NCI-H524 treated with DMSO at 0.1 percent for 48 hours (cell line): ENCODE measurements at places on chromosomes 2 and 18.

DNA sequence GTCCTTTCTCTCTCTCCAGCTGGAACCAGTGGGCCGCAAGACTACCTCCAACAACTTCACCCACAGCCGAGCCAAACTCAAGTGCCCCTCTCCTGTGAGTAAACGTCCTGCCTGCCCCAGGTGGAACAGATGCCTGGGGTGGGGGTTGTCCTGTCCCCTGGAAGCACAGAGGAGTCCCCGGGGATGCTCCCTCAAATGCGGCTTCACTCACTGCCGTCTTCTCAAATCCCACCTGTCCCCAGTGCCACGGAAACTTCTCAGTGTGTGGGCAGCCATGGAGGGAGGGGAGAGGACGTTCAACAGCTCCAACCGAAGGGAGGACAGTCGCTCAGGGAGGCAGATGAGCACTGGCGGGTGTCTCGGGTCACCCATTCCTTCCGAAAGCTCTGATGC is 110.7 kb upstream of the PPP1CB start:
- no peak for DNase-seq

- no peak for DNase-seq
These were observed 21.6 kb upstream of the TMEM17 start for GRCh38 chr2:62527478-62528210.

DNA sequence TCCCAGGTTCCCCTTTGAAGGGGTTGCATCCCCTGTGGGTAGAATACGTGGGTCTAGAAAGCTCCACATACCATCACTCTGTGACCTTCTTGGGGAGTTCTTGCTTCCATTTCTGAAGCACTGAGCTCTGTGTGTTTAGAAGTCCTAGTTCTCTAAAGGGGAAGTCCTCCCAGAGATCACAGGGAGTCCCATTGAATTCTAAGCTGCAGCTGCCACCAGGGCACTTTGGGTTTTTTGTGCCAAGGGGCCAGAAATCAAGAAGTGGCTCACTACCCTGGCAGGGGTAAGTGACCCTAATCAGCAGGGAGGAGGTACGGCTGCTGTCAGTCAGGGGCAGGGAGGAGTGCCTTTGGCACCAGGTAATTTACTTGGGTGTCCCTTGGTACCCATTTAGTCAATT is 70.9 kb downstream of the EHD3 start:
- DNase-seq: no peak

GRCh38 chr18:6741232-6741663 is 11.7 kb downstream of the ARHGAP28 start:
- no peak for DNase-seq

DNA sequence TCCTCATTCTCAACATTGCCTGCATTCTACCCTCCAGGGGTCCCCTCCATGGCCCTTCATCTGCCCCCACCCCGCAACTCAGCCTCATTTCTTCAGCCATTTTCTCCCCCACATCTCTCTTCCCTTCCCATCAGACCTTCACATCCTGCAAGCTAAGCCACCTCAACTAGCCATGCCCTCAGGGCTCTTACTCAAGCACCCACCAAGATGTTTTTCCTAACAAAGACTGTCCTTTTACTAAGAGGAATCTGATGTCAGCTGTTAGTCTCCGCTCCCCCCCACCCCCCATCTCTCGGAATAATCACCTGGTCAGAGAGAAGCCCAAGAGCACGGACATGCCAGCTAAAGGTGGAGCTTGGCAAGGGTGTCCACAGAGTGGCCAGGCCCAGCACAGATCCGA is 4.7 kb upstream of the CAPN10 start:
- DNase-seq: no peak

DNA sequence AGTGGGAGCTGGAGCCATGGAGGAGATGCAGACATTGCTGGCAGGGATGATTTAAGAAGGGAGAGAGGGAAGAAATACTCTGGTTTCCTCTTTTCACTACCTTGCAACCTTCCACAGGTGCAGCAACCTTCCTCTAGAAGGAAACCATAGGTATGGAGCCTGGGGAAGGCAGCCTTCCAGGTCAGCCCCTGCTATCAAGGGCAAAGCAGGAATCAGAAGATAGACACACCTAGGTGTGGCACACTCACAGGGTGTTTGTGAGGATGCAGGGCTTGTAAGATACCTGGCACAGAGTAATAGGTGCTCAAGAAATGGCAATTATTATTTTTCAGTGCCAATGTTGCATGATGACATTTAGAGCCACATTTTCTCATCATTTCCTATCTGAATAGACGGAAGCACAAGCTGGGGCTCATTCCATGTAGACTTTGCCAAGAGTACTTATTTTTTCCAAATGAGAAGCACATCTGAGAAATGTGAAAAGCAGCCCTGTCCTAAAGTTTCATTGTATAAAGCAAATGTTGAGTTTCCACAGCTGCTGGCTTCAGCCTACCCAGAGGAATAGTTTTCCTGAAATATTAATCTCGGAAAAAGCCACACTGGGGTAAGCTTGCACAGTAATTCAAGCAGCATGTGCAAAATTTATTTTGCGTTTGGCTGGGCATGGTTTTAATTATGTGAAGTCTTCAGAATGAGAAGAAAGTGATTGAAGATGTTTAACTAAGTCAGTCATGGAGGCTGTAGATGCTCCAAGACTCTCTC is 20.6 kb downstream of the EVA1A start:
- no peak for DNase-seq

- DNase-seq: no peak
These were observed 94.2 kb upstream of the FSHR start for GRCh38 chr2:49248506-49248905.

GRCh38 chr18:56576826-56577573 is 61.4 kb downstream of the TXNL1 start:
- peak; percentile 79 for DNase-seq

- DNase-seq: no peak
These were observed 856 bp downstream of the TIA1 start for GRCh38 chr2:70247364-70248180.

DNA sequence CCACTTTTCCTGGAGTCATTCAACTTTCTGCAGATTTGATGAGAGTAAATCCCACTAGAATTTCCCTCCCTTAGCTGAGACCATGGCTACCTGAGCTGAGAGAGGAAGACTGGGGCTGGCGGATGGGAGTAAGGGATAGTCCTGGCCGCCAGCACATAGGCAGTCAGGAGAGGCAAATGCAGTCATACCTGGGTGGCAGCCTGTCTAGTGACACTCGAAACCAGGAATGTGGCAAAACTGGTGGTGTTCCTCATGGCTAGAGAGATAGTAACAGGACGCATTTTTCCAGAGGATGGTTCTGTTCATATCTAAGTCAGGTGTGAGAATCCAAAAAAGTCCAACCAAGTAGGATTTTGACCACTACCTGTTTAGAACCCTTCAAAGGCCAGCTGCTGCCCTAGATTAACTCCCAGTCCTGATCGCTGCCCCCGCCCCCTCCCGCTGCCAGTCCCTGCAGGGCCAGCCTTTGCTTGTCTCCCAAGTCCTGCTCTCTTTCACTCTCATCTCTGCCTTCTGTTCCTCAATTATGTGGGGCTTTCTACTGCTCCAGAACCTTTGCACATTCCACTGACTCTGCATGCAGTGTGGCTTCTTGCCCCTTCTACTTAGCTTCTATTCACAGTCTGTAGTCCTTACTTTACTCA is 17.4 kb upstream of the SCG2 start:
- DNase-seq: no peak

DNA sequence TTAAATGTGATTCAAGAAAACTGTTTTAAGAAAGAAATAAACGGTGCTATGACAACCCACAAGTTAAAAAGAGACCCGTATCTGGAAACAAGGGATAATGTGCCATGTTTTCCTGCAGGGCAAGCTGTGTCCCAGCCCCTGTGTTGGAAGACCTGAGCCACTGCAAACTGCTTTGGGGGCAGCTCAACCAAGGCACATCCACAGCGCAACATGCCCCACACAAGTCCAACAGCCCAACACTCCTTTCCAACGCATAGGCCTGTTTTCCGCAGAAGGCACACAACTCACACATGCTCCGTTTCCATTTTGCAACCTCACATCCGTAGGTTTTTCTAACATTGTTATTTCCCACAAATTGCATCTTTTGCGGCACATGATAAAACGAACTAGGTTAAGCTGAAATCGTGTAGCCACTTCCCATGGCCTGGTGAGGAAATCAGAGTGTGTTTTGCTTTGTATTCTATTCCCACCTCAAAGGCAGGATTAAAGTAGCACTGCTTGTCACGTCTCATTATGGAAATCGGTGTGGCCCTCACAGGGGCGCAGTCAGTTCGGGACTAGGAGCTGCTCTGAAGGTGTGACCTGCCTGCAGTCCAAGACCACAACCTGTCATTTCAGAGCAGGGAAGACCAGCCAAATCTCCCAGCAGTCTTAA is 50.5 kb upstream of the ZNF516 start:
- DNase-seq: no peak

DNA sequence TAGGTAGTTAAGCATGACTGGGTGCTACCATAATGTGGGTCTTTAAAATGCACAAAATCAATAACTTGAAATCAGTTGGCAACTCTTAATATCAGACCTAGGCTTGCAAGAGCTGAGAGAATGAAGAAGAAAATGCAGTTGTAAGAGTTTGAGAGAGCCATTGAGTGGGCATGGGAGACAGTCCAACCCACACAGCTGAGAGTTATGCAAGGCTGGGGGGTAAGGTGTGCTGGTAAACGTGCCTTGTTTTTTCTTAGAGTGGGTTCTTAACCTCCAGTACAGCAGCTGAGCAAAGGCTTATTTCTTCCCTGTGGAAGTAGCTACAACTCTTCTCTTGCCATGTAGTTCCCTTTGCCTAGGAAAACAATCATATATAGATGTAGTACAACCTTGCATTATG is 20.2 kb upstream of the CCDC178 start:
- DNase-seq: no peak

GRCh38 chr2:33240178-33240577 is 236.3 kb upstream of the RASGRP3 start:
- DNase-seq: no peak

DNA sequence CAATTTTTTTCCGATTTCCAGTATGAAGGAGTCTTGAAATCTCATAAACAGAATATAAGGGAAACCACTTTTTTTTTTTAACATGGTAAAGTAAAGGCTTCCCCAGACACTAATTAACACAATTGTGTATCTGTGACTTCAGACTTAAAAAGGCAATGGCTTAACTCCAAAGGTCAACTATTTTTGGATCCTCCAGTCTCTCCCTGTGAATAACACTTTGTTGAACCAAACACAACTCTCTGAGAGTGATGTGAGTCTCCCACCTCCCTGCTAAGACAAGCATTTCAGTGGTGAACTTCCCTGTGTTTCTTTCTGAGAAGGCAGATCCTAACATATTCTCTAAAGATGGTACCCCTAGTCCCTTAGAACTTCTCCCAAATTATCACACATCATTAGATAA is 219.6 kb upstream of the RBBP8 start:
- DNase-seq: no peak

DNA sequence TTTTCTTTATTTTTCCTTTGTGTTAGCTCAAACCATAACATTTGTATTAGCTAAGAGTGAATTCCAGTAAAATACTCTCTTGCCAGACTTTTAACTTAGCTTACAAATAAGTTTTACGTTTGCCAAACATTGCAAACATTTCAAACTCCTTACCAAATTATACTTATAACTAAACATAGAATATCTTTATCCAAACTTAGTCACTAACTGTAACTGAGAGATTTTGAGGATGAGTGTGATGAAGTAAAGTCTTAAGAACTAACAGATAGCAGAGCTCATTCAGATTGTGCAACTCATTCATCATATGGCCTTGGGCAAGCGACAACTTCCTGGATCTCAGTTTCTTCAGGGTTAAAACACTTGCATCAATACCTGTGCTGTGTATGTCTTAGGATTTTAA is 533.7 kb downstream of the TDRD15 start:
- no peak for DNase-seq

DNA sequence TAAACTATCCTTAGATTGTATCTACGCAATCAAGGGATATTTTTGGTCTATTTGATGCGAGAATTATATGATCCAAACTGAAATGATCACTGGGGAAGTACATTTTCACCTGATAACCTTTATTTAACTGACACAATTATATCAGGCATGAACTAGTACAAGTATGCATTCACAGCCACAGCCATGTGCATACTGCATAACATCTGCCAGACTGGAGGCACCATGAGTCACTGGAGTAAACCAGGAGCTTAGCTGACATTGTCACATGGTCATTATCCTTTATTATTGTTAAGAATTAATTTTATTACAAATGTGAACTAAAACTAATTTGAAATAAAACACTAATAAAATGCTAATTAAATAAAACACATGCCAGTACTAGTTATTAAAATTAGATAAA is 1127.1 kb downstream of the DPP10 start:
- DNase-seq: no peak

DNA sequence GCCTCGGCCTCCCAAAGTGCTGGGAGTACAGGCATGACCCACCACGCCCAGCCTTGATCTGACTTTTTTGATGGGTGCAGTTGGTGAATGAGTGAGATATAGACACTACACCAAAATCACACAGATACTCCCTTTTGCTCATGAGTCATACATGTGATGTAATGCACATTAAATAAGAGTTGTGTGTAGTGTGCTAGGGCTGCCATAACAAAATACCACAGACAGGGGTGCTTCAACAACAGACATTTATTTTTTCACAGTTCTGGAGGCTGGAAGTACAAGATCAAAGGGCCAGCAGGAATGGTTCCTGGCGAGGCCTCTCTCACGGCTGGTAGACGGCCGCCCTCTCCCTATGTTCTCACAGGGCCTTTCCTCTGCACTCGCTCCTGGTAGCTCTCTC is 46.6 kb downstream of the GBX2 start:
- no peak for DNase-seq

DNA sequence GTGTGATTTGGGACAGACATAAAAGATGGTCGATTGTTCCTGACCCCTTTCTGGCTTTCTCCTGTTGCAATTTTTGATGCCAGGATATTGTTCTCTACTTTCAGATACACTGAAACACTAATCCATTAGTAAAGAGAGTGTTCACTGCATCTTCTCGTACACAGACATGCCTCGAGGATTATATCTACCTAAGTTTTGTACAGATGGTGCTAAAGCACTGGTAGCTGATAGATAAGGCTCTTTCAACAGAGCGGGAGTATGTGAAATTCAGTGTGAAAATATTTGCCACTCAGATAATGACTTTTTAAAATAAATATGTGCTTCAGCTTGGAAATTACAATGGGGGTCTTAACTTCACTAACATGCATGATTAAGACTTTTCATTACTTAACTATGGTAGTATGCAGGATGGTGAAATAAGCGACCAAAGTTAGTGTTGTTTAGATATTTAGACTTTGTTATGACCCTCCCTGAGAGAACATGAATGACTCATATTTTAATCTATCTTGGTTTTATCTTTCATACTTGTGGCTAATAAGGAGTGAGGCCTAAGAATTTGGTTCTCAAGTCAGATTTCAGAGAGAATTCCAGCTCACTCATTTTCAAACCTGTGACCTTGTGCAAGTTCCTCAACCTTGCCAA is 474.9 kb downstream of the NRXN1 start:
- no peak for DNase-seq
